ENCODE measurements at places on chromosomes 1 and 21. TPM values are rescaled to one million over a fixed set of nuclear protein-coding genes. Genes with fewer than 3 reads are reported as not detected.

- DNase-seq, result no peak
Observed at GRCh38 chr21:27721675-27722074, 754.8 kb upstream of the ADAMTS5 start.

The NES gene
- polyA plus RNA-seq, result 123 TPM

DNA sequence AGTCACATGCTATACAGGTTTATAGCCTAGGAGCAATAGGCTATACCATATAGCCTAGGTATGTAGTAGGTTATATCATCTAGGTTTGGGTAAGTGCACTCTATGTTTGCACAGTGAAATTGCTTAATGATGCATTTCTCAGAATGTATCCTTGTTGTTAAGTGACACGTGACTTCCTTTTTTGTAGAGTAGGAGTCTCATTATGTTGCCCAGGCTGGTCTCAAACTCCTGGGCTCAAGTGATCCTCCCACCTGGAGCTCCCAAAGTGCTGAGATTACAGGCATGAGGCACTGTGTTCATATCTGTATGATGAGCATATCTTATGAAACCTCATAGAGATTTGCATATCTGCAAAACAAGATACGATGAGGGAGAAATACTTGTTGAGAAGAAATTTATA lies 13.8 kb upstream of the ABCB10 start:
- DNase-seq, result no peak

The MCOLN3 gene
- polyA plus RNA-seq, result 8.7 TPM

The HCN3 gene
- 11.8 TPM for polyA plus RNA-seq

DNA sequence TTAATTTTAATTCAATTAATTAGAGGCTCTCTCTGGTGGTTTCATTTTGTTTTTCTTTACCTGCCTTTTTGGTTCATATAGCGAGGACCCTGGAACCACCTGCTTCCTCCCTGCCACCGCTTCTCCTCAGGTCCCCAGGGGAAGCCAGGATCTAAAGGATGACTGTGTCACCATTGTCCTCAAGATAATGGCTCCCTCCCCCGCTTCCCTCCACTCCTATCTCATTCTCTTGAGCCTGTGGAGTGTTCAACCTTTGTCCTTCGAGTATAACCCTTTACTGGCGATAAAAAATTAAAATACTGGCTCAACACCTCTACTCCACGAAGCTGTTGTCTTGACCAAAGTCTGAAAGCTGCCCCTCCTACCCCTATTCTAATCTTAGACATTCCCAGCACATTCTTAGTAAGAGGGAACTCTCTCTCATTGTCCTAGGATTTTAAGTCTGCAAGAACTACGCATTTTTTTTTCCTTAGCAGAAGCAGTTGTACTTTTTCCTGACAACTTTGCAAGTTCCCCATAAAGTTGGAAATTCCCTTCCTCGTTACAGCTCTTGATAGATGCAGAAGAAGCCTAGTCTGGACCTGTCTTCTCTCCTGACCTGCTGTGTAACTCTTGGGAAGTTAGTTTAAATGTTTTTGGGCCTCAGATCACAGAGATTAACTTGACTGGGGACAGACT lies 12.6 kb upstream of the MAPKAPK2 start:
- no peak for DNase-seq

The EXOSC10 gene
- polyA plus RNA-seq, result 103 TPM

GRCh38 chr1:237141502-237141901 lies 99.5 kb downstream of the RYR2 start:
- no peak for DNase-seq

The FAM72C gene
- 0.40 TPM for polyA plus RNA-seq

- no peak for DNase-seq
Observed at GRCh38 chr21:30842990-30843389, 13.4 kb upstream of the KRTAP7-1 start.

DNA sequence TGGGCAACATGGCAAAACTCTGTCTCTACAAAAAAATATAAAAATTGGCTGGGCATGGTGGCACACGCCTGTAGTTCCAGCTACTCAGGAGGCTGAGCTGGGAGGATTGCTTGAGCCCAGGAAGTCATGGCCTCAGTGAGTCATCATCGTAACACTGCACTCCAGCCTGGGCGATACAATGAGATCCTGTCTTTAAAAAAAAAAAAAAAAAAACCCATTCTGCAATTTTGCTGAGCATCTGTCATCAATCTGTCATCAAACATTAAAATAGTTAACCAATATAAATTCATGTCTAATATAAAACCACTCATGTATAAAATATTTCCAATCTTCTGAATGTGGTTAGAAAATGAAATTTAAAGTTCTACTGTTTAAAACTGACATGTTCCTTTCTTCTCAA lies 56.9 kb downstream of the LPAR3 start:
- no peak for DNase-seq

Data from renal cortex interstitium (tissue), 15 donors.